IPS-NIHi11 (cell line): ENCODE measurements at places on chromosomes 1 and 21.

DNA sequence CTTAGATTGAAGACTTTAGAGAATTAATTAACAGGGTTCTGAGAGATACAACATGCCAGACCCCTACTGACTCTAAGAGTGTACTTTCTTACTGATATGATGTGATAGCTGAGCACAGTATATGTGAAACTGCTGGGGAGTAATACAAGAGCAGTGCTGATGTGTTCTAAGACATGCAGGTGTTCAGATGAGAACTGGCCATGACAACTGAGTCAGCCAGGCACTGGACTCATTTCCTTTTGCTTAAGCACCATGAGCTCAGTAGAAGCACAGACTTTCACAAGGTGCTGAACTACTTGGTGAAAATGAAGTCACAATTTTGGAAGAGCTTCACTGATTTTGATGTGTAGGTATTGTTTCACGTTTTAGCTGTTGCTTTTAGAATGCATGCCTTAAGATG lies 15.9 kb upstream of the POGZ start:
- no peak for DNase-seq

GRCh38 chr1:36304970-36305914 lies 926 bp upstream of the SH3D21 start:
- DNase-seq: no peak

DNA sequence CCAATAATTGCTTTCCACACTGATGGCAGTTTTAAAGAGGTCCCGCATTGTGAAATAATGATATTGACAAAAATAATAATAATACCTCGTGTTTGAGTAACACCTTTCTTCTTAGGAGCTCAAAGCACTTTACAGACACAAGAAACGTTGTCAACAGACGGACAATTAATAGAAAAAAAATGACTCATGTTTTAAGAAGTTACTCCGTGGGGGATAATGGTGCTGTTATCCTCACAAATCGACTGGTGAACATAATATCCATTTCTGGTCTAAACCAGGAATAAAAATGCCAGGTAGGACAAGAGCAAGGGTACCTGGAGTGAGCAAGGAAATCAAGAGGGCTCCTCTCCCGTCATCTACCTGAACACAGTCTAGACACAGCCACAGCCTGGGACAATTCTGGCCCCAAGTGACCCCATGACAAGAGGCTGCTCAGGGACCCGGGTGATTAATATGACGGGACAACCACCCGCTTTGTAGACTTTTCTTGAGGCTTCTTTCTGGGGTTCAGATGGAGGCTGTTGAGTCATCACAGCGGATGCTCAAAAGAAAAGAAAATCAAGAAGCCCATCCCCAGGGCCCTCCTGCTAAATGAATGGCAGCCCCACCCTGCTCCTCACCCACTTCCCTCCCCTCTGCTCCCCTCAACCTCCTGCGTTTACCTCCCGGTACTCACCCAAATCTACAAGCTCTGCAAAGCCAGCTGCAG lies 146.2 kb upstream of the IRF2BP2 start:
- DNase-seq: no peak

GRCh38 chr1:210850556-210850955 lies 283.4 kb downstream of the KCNH1 start:
- no peak for DNase-seq

GRCh38 chr1:3215198-3216014 lies 146.4 kb downstream of the PRDM16 start:
- no peak for DNase-seq

DNA sequence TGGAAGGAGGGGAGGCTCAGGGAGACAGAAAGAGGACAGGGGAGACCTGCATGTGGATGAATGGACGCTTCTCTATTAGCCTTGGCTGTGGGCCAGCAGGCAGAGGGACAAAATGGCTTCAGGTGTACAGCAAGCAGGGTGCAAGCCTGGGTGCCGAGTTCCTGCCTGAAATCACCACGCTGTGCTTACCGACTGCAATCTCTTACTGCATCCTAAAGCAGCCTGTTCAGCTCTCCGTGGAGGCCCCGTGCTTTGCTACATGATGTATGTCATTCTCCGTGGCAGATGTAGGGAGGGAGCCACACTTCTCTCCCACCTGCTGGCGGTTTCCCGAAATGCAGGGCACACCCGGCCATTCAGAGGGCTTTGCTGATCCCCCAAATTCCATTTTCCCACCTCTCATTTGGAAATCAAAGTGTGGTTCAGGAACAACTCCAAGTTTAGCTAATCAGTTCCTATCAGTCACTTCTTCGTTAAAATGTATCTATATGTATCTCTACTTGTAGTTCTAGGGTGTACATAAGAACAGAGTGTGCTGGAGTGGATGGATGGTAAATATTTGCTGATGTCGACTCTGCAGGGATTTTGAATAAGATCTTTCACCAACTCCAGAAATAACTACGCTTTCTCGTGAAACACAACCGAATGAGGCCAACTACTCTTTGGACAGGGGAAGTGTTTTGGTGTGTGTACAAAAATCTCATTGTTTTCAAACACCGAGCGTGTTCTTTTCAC lies 122.3 kb upstream of the BACE2 start:
- peak; percentile 55 for DNase-seq

DNA sequence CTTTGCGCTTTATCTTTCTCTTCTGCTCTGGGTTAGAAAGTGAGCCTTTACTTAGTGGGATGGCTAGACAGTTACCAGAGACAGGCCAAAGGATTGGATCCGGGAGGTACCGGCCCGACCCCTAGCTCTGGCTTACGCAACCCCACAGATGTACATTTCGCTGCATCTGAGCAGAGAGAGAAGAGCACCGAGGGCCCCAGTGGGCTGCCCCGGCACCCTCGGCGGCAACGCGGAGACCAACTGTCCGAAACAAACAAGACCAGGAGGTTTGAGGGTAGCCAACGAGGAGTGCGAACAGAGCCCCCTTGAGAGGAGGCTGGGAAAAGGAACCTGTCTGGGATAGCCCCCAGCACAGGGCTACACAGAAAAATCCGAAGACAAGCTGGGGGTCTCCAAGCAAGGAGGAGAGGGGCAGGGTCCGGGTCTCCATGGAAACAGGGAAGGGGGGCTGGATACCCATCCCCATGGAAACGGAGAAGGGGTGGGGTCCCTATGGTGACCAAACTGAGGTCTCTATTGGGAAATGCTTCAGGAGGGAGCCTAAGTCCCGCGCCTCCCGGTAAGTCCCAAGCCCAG lies 373 bp downstream of the MTF1 start:
- DNase-seq: no peak

- peak; percentile 29 for DNase-seq
Observed at GRCh38 chr1:245310571-245311531, 156.1 kb downstream of the KIF26B start.

- no peak for DNase-seq
Observed at GRCh38 chr1:101291562-101292380, 55.0 kb downstream of the S1PR1 start.
